ENCODE measurements at places on chromosomes 4 and X. TPM values are rescaled to one million over a fixed set of nuclear protein-coding genes. Genes with fewer than 3 reads are reported as not detected.

The LAMP2 gene
- total RNA-seq = 62.1 TPM

The TTC29 gene
- total RNA-seq = not detected

The ANOS1 gene
- total RNA-seq = 0.16 TPM

DNA sequence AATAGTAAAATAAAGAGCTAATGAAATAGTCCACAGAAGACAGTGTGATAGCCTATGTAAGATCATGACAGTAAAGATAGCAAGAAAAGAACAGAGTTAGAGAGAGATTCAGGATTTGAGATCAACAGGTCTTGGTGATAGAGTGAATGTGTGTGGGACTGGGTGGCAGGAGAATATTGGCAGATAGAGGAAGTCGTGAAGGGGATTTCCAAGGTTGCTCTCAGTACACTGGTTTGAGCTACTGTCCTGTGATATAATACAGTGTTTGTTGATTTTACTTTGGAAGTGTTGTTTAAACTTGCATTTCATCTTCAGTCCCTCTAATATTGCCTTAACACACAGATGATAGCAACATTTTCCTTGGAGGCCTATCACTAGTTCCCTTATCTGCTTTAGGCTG is 44.1 kb downstream of the DTHD1 start:
- no peaks in the 10 kb centered on the region for H3K36me3 ChIP-seq
- H3K27me3 ChIP-seq = no peaks in the 10 kb centered on the region
- H3K4me3 ChIP-seq = no peak overlapping the region
- no peak for DNase-seq
- no peaks in the 10 kb centered on the region for H3K4me1 ChIP-seq
- no peak overlapping the region for H3K27ac ChIP-seq

DNA sequence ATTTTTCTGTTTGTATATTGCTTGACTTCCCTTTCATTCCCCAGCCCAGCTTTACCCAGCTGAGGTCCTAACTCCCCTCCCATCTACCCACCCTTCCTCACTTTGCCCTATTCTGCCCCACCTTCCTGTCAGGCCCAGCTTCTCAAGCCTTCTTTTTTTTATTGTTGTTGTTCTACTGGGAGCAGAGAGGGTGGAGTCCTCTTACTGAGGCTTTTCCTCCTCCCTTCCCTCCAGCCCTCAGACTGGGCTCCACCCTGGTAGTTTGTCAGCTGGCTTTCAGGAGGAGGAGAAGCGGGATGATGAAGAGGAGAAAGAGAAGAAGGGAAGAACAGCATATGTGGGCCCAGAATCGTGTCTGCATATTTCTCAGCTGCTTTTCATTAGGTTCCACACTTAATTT is 3.2 kb upstream of the KLF8 start:
- H3K4me3 ChIP-seq = no peak overlapping the region
- H3K4me1 ChIP-seq = peaks cover 14% of the 10 kb centered on the region
- H3K27ac ChIP-seq = peak overlapping the region; percentile 55
- H3K36me3 ChIP-seq = no peaks in the 10 kb centered on the region
- DNase-seq = peak; percentile 41

DNA sequence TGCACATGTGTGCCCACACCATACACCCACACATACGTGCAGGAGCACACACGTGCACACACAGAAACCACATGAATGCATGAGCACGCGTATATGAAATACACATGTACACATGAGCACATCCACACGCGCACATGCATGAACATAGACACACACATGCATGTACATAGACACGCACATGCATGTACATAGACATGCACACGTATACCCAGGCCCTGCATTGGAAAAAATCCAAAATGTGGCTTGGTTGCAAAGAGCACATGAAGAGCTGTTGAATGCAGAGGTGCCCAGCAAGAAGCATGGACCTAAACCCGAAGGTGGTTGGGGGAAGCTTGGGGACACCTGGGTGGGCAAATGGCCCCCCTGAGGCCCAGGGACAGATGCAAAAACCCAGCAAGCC is 18.5 kb downstream of the CD99 start:
- DNase-seq = no peak
- no peak overlapping the region for H3K4me3 ChIP-seq
- no peaks in the 10 kb centered on the region for H3K36me3 ChIP-seq
- peaks cover 46% of the 10 kb centered on the region for H3K4me1 ChIP-seq

DNA sequence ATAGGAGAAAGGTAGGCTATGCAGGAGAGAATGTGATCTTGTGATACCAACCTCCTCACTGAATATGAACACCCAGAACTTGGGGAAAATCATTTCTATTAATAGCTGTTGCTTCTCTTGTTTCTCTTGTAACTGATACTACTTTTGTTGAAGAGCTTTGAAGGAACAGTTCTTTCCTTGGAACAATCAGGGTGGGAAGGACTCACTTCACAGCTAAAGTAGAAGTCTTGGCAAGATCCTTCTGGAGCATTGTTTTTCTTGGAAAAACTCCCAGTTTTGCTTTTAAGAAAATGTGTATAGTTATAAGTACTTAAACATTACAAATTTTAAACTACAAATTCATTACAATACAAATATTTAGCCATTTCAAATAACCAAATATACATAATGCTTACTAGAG is 19.1 kb upstream of the XK start:
- DNase-seq = no peak
- H3K27me3 ChIP-seq = no peaks in the 10 kb centered on the region
- H3K27ac ChIP-seq = no peak overlapping the region
- no peaks in the 10 kb centered on the region for H3K36me3 ChIP-seq

DNA sequence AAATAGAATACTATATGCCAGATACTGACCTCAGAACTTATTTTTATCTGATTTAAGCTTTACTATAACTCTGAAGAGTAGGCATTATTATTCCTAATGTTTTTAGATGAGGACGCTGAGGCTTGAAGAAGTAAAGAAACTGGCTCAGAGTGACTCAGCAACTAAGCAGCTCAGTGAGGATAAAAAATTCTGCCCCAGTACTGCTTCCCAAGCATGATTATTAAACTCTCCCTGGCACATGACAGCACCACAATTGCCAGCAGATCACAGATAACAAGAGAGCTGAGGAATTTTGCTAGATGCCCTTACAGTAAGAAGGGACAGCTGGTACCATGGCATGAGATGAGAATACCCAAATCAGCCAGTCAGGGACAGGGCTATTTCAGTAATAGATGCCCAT is 219.4 kb downstream of the NKX6-1 start:
- no peaks in the 10 kb centered on the region for H3K36me3 ChIP-seq
- H3K27me3 ChIP-seq = no peaks in the 10 kb centered on the region
- no peak for DNase-seq
- H3K4me1 ChIP-seq = no peaks in the 10 kb centered on the region

DNA sequence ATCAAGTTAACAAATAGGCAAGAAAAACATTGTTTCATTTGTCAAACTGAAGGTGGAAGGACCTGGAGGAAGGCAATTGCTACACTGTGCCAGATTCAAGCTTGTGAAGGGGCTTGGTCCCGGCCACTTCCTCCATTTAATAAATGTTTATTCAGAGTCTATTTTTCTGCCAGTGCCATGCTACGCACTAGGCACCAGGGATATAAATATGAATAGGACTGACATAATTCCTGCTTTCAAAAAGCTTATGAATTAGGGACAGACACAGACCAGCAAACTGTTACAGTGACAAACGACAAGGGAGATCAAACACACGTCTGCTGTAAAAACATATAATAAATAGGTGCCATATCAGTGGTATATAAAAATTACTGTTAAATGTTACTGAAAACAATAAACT is 571 bp downstream of the TLR6 start:
- DNase-seq = no peak
- peak overlapping the region; percentile 76 for H3K27ac ChIP-seq
- no peaks in the 10 kb centered on the region for H3K27me3 ChIP-seq
- no peaks in the 10 kb centered on the region for H3K36me3 ChIP-seq
- peaks cover 3% of the 10 kb centered on the region for H3K4me1 ChIP-seq

GRCh38 chr4:145772347-145772746 is 92.4 kb downstream of the C4orf51 start:
- H3K36me3 ChIP-seq = no peaks in the 10 kb centered on the region
- H3K27me3 ChIP-seq = no peaks in the 10 kb centered on the region
- H3K4me3 ChIP-seq = no peak overlapping the region
- H3K4me1 ChIP-seq = no peaks in the 10 kb centered on the region

DNA sequence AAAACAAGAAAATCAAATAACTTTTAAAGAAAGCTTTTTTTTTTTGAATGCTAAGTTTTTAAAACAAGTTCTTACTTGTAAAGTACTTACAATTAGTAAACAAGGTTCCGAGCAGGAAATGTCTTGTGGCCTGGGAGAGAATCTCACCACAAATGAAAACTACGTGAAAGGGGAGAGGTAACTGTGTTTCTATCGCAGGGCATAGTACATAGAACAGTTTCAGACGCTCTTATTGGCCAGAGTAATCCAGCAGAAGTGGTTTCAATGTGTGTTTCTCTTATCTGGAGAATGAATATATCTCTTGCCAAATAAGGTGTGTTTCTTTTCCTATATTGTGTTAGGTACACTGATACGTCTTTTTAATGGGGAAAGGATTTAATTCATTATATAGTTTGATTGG is at the start of gene PLAC8:
Gene PLAC8 (minus strand): TSS at position 154 of the 400 bp plus-strand sequence. CDS start 6,808 bp downstream, outside the sequence.
- no peaks in the 10 kb centered on the region for H3K27me3 ChIP-seq
- peak within 1 kb of the TSS; percentile 1 for H3K4me3 ChIP-seq
- H3K27ac ChIP-seq = peak within 1 kb of the TSS; percentile 93
- DNase-seq = peak; percentile 73
- peaks cover 23% of the 10 kb centered on the region for H3K4me1 ChIP-seq

DNA sequence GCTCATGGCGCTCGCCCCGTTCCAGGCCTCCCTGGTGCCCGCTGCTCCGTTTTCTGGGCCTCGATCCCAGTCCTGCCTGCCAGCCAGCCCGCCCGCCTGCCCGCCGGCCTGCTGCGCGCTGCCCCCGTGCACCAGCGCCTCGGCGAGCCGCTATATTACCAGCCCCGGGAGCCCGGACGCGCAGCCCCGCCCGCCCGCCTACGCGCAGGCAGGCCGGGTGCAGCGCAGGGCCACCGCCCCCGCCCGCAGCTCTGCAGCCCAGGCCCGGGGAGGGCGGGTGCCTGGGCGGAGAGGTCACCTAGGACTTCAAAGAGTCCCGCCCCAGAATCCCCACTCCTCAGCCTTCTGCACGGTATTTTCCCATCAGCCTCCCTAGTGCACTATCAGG is at the start of gene MAOB:
Gene MAOB (minus strand): TSS at position 157 of the 388 bp plus-strand sequence. CDS start 151 bp downstream, at position 6.
- no peaks in the 10 kb centered on the region for H3K27me3 ChIP-seq
- no peaks in the 10 kb centered on the region for H3K36me3 ChIP-seq
- H3K4me3 ChIP-seq = peak within 1 kb of the TSS; percentile 53
- DNase-seq = peak; percentile 33
- H3K27ac ChIP-seq = peak within 1 kb of the TSS; percentile 75
- H3K4me1 ChIP-seq = peaks cover 3% of the 10 kb centered on the region

GRCh38 chr4:83389756-83390505 is 55.3 kb upstream of the HPSE start:
- no peaks in the 10 kb centered on the region for H3K27me3 ChIP-seq
- no peaks in the 10 kb centered on the region for H3K4me1 ChIP-seq
- H3K27ac ChIP-seq = no peak overlapping the region
- H3K36me3 ChIP-seq = no peaks in the 10 kb centered on the region

All from transverse colon (tissue), 4 donors.